RWPE2 (cell line): ENCODE measurements at places on chromosomes 5 and 9.

GRCh38 chr5:7871653-7872052 is 2.7 kb downstream of the MTRR start:
- DNase-seq: no peak

DNA sequence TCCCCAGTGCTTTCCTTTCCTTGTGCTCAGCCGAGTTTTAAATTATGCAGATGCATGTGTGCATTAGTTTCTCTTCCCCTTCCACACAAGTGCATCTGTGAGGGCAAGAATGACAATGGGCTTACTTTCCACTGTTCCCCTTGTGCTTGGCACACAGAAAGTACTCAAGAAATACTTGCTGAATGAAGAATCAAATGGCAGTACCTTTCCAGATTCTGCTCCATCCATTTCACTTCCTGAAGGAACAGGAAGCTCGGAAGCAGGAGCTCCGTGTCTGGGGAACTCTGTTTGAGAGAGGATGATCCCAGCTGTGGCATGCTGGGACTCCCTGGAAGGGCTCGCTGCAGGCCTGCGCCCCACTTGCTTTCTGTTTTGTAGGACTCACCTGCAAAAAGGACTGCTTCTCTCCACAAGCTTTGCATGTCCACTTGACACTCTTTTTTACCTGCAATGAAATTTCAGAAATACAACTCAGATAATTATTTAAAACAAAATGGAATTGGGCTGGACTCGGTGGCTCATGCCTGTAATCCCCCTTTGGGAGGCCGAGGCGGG is 5.5 kb downstream of the MRNIP start:
- no peak for DNase-seq

GRCh38 chr5:173736374-173736773 is 119.9 kb upstream of the BOD1 start:
- no peak for DNase-seq

DNA sequence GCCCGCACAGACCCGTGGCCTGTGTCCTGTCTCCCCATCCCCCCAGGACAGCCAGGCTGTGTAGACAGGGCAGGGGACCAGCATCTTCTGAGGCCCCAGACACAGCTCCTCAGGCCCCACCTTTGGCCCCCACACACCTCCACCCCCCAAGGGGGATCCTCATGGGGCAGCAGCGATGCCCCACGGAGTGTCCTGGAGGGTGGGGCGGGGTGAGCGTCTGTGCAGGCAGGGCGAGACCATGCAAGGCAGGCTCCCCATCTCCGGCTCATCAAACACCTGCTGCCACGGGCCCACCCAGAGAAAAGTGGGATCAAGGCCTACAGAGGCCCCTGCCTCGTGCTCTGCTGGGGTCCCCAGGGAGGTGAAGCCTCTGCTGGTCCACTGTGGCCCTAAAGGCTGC is 118.7 kb upstream of the FOXD4L5 start:
- no peak for DNase-seq

DNA sequence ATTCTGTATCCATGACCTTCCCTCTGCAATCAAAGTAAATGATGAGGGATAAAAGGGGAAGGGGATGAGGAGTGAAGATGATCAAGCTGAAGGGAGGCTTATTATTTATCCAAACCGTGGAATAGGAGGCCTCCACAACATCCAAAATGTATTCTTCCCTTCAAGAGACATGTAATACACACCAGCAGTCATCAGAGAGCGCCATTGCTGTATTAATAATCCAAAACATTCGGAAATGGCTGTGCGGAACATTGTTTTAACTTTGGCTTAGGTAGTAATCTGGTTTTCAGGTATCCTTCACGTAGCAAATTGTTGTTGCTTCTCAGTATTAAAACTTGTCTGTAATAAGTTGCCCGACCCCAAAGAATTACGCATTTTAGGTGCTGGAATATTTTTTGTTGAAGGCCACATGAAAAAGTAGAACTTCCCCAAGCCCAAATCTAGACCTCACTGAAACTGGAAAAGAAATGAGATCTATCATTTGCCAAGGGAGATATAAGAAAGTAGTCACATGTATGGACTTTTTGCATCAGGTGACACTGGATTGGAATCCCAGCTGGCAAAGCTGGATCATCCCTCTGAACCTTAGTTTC is 2.6 kb upstream of the BOD1 start:
- no peak for DNase-seq

DNA sequence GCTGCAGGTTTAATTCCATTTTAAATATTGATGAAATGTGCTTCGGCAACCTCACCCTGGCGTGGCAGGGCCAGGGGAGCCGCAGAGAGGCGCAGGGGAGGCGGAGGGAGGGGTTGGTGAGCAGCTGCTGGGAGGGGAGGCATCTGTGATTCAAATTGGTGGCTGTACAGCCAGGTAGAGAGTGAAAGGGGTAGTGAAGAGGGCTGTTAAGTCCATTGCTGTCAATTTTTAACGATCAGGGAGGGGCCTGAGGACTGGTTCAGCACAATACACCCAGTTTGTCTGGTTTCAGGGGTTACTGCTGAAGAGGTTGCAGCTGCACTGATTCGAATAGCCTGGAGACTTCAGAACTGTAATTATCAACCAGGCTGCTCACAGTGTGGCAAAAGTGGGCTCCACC is 31.3 kb downstream of the LHX6 start:
- no peak for DNase-seq

DNA sequence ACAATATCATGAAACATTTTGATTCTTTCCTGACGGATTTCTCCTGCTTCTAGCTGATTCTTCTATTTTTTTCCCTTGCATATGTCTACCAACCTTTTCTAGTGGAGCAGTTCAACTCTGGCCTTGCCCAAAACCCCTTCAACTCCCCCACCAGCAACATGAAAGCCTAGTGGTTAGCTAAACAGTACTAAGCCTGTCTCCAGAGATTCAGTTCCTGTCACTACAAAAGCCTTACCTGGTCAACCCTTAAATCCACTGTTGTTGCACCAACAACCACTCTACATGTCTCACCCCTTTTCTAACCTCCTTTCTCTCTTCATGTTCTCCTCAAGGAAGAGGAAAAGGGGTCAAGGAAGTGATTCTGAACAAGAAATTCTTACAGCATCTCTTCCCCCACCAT is 74.8 kb upstream of the PIK3R1 start:
- DNase-seq: no peak

- no peak for DNase-seq
These were observed 127.8 kb upstream of the PHYKPL start for GRCh38 chr5:178360222-178360925.

DNA sequence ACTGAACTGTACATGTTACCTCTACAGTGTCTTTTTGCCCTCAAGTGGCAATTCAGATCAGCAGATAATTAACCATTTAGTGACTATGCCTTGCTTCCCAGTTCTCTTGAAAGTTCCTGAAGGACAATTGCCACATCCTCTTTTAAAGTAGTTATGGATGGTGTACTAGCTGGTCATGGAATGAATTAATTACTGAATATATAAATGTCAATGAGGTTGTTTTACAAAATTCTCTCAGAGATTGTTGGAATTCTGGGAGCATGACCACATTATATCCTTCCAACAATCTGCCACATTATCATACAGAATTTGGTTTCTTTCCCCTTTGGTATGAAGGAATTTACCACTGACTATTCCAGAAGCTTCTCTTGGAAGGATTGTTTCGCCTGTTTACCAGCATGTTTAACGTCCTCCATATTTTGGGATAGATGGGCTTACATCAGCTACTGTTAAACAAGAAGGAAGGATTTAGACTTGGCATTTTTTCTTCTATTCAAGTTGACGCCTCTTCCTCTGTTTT is 176.4 kb downstream of the CD180 start:
- no peak for DNase-seq

- DNase-seq: no peak
These were observed 259.5 kb downstream of the NR3C1 start for GRCh38 chr5:143143973-143144372.

DNA sequence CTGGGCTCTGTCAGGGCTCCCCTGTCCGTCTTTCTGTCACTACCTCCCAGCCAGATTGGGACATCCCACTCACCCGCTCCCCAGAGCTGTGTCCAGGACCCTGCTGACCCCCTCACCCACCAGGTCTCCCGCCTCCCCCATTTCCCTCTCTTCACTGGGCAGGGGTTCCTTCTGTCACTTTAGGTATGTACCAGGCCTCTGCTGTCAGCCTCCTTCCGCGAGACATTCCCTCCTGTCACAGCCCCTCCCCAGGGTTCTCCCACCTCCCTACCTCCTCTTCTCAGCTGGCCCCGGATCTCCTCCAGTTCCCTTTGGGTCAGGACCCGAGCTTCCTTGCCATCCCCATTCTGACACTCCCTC is 488 bp downstream of the POLR1E start:
- no peak for DNase-seq

- peak; percentile 60 for DNase-seq
These were observed 20.6 kb upstream of the COL5A1 start for GRCh38 chr9:134620751-134621557.

DNA sequence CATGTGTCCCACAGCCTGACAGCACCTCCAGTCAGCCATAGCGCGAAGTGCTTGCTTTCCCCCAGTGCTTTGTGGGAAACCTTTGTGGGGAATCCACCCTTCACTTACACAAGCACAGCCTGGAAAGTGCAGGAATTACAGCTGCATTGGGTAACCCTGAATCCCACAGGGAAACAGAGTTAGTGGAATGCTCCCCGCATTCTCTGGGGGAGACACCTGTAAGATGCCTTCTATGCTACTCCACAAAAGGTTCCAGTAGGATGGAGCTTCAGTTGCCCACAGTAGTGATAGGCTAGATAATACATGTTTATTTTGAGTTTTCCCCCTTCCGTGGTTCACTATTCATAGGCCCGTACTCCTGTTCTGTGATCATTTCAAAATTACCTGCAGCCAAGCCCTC is 60.3 kb downstream of the TLE4 start:
- DNase-seq: no peak

DNA sequence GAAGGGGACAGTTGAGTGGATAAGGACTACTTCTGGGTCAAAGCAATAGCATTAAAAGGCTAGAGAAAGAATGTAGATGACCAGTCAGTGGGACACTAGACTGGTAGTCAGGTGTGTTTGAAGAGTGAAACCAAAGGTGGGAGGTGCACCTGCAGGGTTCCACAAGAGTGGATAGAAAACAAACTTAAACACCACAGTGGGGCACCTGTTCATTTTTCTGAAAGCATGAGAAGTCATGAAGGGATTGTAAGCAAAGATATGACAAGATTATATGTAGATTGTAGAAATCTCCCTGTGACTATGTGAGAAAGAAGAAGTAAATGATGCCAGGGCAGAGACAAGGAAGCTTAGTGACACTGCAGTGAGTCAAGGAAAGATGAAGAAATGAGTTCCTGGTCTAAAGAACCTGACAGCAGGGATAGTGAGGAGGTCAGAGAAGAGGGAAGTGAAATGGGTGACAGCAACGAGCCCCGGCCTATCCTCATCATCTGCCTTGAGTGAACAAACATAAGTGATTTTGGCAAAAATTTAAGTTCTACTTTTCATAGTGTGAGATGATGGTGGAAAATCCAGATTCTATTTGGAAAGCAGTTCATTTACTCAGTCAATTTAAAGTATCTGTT is 296.9 kb downstream of the TLE4 start:
- no peak for DNase-seq
